NCI-H1092 treated with DMSO at 0.1 percent for 48 hours (cell line): ENCODE measurements at places on chromosomes 7 and 10.
A peak's percentile ranks its signal among the peaks of the same experiment; 100 is the strongest.

- DNase-seq = no peak
Measured at GRCh38 chr10:109770663-109771062, 152.6 kb downstream of the XPNPEP1 start.

DNA sequence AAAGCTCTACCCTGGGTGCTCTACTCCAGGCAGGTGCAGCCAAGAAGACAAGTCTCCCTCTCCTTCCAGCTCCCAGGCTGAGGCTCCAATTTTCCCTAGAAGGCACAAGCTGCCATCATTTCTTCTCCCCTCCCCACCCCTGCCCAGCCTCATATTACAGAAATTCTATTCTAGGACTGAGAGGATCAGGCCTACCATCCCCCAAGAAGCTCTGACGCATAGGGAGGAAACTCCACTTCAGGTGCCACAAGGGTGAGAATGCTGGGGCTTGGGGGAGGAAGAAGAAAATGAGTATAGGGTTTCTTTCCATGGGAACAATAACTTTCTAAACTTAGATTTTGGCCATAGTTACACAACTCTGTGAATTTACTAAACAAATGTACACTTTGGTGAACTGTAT, 35.3 kb downstream of the FEZF1 start:
- DNase-seq = no peak

GRCh38 chr7:141956084-141956483, 9.3 kb upstream of the CLEC5A start:
- no peak for DNase-seq

- DNase-seq = no peak
Measured at GRCh38 chr10:49534670-49535381, 4.1 kb downstream of the ERCC6 start.

- DNase-seq = peak; percentile 61
Measured at GRCh38 chr7:134954197-134955082, 31.9 kb upstream of the AGBL3 start.

DNA sequence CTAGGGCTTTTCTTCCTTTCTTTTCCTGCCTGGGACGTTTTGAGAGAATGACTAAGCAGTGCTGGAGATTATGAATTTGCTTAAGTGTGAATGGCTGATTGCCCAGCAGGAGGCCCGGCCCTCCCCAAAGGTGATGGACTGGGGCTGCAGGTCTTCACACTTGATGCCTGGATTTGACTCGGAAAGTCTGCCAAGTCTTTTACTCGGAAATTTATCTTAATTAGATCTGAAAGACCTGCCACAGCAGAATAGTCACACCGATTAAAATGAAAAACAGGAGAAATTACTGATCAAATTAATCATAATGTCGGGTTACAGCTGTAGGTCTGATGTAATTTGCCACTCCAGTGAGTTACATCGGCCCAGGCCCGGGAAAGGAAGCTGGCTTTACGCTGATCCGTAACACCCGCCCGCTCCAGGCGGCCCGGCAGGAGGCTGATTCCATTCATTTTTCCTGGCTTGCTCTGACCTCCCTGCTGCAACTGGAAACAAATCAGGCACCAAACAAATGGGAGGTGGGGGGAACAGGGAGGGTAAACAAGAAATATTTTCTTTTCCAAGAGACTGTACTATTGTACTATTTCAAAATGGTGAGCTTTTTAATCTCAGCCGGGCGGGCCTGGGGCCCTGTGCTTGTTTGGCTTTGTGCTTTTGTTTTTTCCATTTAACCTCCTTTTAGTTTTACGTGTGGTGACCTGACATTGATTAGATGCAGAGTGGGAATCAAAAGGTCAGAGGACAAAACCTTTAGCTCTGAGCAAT, 212.4 kb upstream of the YAE1 start:
- peak; percentile 2 for DNase-seq

- peak; percentile 19 for DNase-seq
Measured at GRCh38 chr7:140342727-140343514, 55.4 kb downstream of the SLC37A3 start.
